ENCODE measurements at places on chromosomes 12 and 14.

GRCh38 chr14:105168979-105169507, 467 bp upstream of the JAG2 start:
- no peak for DNase-seq

DNA sequence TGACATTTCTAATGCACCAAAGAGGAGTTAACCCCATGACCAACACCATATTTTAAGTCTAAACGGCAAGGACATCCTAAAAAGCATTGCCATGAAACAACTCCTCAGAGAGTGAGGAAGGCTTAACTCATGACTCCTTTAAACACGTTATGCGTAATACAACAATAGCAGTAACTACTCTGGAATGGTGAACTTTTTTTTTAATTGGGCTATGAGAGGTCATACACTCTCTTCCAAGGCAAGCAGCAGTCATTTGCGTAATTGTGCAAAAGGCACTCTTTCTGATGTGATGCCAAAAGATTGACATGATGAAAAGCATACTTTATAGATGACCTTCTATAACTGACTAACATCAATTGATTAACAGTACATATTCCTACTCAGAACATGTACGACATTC, 39.4 kb downstream of the RHOJ start:
- no peak for DNase-seq

DNA sequence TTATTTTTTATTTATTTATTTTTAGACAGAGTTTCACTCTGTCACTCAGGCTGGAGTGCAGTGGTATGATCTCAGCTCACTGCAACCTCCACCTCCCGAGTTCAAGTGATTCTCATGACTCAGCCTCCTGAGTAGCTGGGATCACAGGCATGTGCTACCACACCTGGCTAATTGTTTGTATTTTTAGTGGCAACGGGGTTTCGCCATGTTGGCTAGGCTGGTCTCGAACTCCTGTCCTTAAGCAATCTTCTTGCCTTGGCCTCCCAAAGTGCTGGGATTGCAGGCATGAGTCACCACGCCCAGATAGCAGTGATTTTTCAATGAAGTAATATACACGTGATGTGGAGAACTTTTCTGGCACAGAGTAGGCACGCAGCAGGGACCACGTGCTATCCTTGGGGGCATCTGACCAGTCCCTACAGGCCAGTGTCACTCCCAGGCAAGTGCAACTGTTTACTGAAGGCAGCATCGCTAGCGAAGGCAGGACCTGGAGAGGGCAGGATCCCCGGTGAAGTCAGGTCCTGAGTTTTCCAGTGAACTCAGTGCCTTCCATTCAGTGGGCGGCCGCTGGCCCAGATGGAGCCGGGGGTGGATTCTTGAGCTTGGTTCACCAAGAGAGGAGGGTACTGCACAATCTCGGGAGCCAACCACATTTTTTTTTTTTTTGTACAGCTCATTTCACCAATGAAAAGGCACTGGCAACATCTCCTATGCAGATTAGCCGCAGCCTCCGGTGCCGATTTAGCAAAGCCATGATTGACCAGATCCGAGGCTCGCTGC, 11.1 kb upstream of the CLMN start:
- no peak for DNase-seq

DNA sequence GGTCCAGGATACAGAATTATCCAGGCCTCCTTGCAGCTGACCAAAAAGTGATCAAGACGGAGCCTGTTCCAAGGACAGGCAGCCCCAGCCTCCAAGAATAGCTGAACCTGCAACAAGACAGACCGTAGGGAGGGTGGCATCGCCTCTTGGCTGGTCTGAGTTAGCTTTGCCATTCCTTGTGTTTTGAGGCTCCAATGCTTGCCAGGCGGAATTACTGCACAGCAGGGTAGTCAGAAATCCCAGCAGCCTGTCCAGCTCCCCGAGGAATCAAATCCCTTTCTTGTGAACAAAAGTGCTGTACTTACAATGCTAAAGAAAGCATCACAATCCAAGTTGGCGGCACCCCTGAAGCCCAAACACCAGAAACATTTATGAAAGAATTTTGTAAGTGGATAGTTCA, 246.9 kb downstream of the TMEM132C start:
- DNase-seq = no peak

- no peak for DNase-seq
Measured at GRCh38 chr12:81147292-81147919, 69.5 kb downstream of the ACSS3 start.

GRCh38 chr14:105528586-105529318, 2.4 kb downstream of the TMEM121 start:
- no peak for DNase-seq

- DNase-seq = peak; percentile 74
Measured at GRCh38 chr12:45483571-45483970, 245.9 kb upstream of the ARID2 start.

DNA sequence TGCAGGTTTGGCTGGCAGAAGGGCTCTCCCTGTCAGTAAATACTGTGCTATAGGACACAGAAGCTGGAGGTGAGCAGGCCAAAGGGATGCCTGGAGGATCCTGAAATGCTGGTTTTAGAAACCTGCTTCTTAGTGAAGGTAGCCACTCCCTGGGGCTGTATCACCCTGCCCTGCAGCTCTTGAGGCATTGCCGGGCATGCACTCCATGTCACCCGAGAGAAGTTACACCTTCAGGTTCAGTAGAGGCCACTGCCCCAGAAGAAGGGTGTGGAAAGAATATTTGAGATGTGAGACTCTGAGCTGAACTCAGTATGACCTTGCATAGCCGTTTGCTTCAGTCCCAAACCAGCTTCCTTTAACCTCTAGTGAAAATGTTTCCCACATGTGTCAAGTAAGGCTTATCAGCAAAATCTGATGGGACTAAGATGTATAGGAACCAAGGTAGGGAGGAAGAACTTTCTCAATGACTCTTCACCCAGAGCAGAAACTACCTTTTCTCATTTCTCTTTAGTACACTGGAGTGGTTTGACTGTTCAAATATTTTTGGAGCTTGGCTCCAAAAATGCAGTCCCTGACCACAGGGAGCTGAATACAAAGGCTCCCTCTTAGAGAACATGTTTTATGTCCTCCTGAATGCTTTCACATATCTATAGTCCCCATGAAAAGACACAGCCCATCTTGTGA, 164.5 kb upstream of the DYRK2 start:
- DNase-seq = peak; percentile 49

GRCh38 chr14:26191123-26191522, 406.7 kb downstream of the NOVA1 start:
- DNase-seq = no peak

DNA sequence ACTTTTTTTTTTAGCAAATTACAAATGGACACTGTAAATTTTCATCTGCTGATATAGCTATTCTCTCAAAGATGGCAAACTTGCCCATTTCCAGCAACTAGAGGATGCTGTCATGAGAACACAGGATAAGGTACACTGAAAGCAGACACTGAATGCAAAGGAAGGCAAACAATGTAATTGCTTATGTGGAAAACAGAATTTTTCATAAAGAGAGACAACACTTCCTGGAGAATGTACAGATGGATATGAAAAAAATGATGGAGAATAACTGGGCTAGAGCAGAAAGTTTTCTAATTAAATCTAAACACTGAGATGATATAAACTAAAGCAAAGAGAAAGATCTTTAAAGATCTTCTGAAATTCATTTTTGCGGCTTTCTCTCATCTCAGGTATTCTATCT, 581 bp downstream of the CD69 start:
- DNase-seq = no peak

DNA sequence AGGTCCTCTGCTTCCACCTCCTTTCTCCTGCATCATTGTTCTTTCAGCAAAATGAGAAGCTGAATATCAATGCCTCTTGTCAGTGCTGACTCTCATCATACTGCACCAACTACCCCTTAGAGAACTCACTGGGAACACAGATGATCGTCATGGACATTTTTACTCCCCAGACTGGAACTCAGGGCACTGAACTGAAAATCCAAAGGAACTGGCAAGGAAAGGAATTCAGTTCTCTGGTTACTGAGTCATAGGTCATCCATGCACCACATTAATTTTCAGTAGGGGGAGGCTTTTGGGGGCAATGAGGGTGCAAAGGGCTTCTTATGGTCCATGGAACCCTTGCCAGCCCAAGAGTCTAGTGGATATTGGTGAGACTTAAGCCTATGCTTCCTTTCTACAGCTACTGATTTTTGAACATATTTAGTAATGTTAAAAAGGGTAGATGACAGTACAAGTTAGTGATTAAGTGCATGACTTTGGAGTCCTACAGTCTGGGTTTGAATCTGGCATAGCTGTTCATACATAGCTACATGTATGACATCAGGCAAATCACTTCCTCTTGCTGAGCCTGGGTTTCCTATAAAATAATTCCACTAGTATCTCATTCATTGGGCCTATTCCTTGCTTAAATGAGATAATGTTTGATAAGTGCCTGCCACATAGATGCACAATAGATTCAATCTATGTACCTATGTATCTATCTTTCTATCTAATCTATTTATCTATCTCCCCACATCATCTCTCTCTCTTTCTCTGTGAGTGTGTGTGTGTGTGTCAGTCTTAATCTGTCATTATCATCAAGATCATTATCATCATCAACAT, 29.2 kb downstream of the BBS10 start:
- DNase-seq = no peak

GRCh38 chr12:131921866-131922769, 7.0 kb upstream of the PUS1 start:
- DNase-seq = no peak

DNA sequence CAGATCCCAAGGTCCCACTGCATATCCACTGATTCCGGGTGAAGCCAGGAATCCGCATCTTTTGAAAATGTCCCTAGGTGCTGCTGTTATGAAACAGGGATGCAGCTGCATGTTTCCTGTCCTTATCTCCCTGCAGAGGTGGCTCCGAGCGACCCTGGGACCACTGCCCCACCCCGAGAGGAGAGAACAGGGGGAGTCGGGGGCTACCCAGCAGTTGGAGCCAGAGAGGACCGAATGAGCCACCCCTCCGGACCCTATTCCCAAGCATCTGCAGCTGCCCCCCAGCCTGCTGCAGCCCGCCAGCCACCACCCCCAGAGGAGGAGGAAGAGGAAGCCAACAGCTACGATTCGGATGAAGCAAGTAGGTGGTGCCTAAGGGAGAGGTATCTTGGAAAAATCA, 30.3 kb upstream of the OAS1 start:
- no peak for DNase-seq

GRCh38 chr12:7293670-7294069, 10.2 kb upstream of the ACSM4 start:
- DNase-seq = peak; percentile 50

GRCh38 chr12:24724814-24725213, 224.1 kb downstream of the BCAT1 start:
- DNase-seq = no peak

GRCh38 chr14:20493634-20494033, 11.7 kb upstream of the RNASE10 start:
- no peak for DNase-seq

DNA sequence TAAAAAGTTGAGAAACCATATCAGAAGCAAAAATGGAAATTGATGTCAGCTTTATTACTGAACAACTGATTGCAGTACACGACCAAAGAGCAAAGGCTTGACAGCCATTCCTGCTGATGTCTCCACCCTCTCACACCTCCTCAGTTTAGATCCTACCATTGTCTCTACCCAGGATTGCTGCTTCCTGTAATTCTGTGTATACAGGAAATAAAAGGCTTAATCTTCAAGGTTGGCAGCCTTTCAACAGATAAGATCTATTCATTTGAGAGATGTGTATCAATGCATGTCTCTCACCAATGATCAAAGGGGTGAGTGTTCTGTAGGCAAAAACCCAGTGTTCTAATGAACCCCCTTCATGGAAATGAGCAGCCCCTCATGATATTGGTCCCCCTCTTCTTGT, 27.0 kb downstream of the SLCO1C1 start:
- DNase-seq = no peak

DNA sequence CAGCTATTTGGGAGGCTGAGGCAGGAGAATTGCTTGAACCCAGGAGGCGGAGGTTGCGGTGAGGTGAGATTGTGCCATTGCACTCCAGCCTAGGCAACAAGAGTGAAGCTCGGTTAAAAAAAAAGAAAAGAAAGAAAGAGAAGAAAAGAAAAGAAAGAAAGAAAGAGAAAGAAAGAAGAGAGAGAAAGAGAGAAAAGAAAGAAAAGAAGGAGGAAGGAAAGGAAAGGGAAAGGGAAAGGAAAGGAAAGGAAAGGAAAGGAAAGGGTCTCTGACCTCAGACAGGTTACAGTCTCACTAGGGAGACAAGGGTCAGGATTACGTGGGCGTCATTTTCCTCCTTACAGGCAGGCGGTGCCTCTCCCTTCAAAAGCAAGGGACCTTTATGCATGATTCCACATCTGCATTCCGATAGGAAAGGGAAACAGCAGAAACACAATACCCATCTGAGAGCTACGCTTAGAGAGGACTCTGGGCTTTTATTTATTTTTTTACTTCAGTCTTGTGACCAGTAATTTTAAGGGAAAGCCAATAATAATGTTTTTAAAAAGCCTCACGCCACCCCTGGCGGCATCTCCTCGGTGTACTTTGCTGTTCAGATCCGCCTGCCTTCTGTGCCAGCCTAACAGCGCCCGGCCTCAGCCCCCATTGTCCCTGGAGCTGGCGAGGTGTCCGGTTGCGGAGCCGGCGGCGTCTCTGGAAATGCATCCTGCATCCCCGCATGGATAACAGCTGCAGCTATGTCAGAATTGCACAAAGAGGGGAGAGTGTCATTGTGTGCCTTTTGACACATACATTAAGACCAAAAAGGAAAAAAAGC, 945 bp upstream of the HIP1R start:
- DNase-seq = no peak

GRCh38 chr12:64461634-64462414, 9.9 kb downstream of the TBK1 start:
- no peak for DNase-seq

GRCh38 chr12:449203-449602, 10.5 kb upstream of the B4GALNT3 start:
- DNase-seq = no peak

- DNase-seq = no peak
Measured at GRCh38 chr12:89984846-89985245, 276.2 kb upstream of the ATP2B1 start.

GRCh38 chr12:32983332-32983731, 86.8 kb upstream of the PKP2 start:
- no peak for DNase-seq

- no peak for DNase-seq
Measured at GRCh38 chr12:94235848-94236247, 87.5 kb downstream of the PLXNC1 start.

DNA sequence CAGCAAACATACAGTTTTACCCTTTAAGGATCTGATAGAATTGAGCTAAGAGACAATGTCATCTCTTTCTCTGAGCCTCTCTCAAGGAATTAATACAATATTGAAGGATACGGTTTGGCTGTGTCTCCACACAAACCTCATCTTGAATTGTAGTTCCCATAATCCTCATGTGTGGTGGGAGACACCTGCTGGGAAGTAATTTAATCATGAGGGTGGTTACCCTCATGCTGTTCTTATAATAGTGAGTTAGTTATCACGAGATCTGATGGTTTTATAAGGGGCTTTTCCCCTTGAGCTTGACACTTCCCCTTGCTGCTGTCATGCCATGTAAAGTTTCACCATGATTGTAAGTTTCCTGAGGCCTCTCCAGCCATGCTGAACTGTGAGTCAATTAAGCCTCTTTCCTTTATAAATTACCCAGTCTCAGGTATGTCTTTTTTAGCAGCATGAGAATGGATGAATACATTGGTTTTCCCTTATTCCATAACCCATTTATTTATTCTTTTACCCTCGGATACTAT, 47.6 kb downstream of the TMEM30B start:
- DNase-seq = no peak
